ENCODE measurements at places on chromosomes 1 and 21. TPM values are rescaled to one million over a fixed set of nuclear protein-coding genes. Genes with fewer than 3 reads are reported as not detected.

GRCh38 chr1:43074709-43075108 is 97.4 kb downstream of the EBNA1BP2 start:
- no peak for DNase-seq

GRCh38 chr1:65167586-65168242 is 19.7 kb downstream of the AK4 start:
- DNase-seq = no peak

GRCh38 chr1:183910845-183911244 is 105.9 kb downstream of the RGL1 start:
- DNase-seq = no peak

DNA sequence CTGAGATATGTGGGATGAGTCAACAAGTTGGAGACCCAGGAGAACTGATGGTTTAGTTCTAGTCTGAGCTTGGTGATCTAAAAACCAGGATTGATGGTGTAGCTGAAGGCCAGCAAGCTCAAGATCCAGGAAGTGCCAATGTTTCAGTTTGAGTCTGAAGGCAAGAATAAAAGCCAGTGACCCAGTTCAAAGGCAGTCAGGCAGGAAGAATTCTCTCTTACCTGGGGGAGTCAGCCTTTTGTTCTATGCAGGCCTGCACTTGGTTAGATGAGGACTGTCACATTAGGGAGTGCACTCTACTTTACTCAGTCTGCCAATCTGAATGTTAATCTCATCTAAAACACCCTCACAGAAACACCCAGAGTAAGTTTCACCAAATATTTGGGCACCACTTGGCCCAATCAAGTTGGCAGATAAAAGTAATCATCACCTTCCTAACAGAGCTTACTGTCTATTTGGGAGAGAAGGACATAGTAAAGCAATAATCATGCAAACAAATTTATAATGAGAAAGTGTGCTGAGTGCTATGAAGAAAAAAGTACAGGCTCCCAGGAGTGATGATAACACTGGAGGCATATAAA is 63.4 kb downstream of the TSEN15 start:
- no peak for DNase-seq

ZBTB48 gene
- 22.4 TPM for total RNA-seq

GCSAML gene
- 0.27 TPM for total RNA-seq

DNA sequence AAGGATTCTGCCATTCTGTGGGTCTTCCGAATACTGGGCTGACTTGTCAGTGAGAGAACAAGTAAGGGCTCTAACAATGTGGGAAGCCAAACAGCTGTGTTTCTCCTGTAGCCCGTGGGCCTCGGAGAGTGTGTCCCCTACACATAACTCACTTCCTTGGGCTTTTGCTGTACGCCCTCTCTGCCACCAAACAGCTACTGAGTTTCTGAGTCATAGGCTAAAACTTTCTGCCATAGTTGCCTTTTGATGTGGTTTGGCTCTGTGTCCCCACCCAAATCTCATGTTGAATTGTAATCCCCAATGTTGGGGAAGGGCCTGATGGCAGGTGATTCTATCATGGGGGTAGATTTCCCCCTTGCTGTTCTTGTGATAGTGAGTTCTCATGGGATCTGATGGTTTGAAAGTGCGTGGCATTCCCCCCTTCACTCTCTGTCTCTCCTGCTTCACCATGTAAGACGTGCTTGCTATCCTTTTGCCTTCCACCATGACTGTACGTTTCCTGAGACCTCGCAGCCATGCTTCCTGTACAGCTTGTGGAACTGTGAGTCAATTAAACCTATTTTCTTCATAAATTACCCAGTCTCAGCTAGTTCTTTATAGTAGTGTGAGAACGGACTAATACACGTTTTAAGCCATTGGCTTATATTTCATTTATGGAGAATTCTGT is 194.8 kb upstream of the HMCN1 start:
- DNase-seq = peak; percentile 53

YBEY gene
- 16.2 TPM for total RNA-seq

NUDT17 gene
- 3.3 TPM for total RNA-seq

GRCh38 chr1:156805766-156806511 is 10.7 kb downstream of the SH2D2A start:
- DNase-seq = no peak

UQCRHL gene
- 2.8 TPM for total RNA-seq

DNA sequence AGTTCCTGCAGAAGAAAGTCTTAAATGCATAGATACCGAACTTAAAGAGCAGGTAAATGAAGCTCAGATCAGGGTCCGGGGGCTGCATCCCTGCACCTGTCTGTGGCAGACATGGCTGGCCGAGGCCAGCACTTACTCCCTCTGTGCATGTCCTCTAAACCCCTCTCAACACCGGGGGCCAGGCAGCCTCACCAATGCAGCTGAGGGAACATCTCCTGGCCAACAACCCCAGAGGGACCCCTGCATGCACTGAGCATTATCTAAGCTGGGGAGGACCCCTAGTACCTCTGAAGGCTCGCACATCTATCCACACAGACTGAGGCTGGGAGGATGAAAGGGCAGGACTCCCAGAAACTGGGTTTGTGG is 18.4 kb downstream of the TTC34 start:
- DNase-seq = no peak

ITLN1 gene
- not detected for total RNA-seq

DNA sequence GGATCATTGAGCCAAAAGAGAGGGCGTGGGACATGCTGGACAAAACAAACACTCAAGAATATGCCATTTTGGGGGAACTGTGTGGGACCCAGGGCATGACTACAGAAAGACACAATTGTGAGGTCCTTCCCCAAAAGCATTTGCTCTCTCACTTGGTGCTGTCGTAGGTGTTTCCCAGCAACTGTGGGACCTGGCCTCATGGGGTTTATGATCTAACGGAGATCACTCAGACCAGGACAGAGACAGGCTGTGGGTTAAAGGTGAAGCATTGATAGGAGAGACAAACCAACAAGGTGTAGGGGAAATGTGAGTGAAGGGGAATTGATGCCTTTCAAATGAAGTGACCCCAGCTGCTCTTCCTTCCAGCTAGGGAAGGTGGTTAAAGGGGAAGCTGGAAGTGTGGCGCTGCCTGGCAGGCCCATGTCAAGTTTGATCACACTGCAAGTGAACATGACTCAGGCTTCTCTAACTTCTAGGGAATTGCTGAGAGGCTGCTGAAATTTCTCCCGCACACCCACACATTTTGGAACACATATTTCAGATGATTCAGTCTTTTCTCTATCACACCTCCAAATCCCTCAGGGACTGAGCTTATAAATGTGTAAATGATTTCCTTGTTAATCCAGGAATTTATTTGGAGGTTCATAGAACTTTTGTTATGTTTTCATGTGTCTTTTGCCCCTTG is 30.2 kb downstream of the TRAF5 start:
- DNase-seq = no peak

DNA sequence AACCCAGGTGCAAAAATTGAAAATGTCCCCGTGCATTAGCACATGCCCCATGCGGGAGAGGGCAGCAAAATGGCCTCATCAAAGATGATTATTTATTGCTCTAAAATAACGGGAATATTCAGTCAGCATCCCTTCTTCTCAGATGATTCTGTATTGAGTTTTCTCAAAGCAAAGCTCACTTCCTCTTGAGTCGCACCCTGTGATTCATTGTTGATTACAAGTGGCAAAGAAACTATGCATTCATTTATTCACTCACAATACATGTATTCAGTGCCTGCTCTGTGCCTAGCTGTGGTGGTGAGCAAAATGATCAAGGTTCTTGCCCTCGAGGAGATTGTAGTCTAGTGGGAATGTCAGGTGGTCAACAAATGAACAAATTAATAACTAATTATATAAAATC is 226.0 kb upstream of the KAZN start:
- DNase-seq = no peak

GRCh38 chr1:89698020-89698560 is 65.2 kb downstream of the LRRC8C start:
- no peak for DNase-seq

GRCh38 chr1:44924835-44925464 is 61.4 kb downstream of the EIF2B3 start:
- DNase-seq = peak; percentile 36

DNA sequence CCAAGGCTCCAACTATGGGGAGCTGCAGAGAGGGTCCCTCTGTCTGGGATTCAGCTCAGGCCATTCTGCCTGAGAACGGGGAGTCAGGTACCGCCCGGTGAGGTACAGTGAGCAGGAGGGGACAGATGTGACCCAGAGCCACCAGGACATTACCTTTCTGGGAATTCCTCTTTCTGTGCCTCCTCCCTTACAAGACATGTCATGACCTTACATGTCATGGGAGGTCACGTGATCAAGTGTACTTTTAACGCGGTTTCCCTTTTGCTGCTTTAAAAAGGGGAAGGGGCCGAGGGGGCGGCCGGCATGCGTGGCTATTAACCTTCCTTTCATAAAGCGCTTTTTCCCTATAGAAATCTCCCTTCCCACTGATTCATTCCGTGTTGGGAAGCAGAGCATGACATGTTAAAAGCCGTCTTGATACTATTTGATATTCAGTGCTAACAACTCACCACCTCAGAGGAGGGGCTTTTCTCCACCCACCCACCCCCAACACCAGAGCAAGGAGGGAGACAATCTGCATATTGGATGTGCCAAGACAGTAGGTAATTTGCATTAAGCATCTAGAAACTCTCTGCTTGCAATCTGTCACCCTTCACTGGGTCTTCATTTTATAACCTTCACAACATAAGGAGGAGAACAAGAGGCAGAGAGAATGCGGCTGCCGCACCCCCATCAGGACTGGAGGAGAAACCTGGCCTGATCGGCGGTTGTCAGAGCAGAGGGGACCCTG is 113.6 kb upstream of the VAMP3 start:
- DNase-seq = no peak

GRCh38 chr1:147837129-147837963 is 65.2 kb upstream of the GJA8 start:
- no peak for DNase-seq

CR2 gene
- total RNA-seq = 1.9 TPM
